Stimulated activated CD4-positive, alpha-beta T cell treated with anti-CD3 and anti-CD28 coated beads, Interleukin-2, amount 100 ng/mL, for 4 hours (primary cell): ENCODE measurements at places on chromosomes 3 and 15.
A peak's percentile ranks its signal among the peaks of the same experiment; 100 is the strongest.

- DNase-seq: no peak
Measured at GRCh38 chr3:124453189-124453588, 277.1 kb upstream of the UMPS start.

DNA sequence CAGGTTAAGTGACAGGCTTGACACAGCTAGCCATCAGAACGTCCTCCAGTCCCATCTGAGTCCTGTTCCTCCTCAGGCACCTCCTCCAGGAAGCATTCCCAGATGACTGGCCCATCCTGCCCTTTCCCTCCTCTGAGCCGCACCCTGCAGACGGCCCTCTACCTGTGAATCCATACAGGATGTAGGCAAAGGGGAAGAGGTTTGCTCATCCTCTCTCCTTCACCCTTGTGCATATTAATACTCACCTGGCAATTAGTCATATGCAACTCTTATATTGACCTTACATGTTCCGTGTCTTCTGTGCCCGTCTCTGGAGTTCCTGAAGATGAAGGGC, 61.9 kb downstream of the SMAD3 start:
- no peak for DNase-seq

DNA sequence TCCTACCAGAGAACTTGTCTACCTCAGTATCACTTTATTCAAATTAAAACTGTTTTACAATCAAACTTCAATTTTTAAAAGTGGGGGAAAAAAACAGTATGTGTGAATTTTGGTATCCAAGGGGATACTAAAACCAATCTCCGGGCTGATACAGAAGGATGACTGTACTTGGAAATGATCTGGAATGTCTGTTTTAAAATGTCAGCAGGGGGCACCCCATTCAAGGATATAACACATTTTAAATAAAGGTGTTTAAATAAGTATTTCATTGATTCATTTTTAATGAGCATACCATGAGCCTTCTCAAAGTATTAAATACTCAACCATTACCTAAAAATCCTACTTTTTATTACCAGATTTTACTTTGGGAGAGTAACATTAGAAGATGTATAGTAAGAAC, 67.9 kb downstream of the ULK4 start:
- DNase-seq: no peak

- DNase-seq: no peak
Measured at GRCh38 chr3:46183330-46183729, 24.8 kb downstream of the CCR1 start.

- DNase-seq: no peak
Measured at GRCh38 chr15:65730549-65731172, 61.4 kb downstream of the DENND4A start.

DNA sequence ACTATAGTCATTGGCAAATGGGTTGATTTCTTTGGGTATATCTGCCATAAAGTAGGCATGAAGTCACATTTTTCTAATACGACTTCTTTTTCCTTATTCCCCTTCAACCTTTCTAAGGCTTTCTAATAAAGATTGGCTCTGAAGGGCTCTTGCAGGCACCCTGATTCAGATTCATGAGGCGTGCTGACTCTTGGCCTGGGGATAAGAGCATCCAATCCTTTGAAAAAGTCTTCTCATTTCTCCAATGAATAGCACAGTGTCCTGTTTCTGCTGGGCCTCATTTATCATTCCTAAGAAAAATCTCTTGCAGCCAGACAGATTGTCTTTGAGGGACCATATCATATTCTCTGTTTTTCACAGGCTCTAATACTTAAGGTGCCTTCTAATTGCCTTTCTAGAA, 32.3 kb upstream of the BNIP2 start:
- DNase-seq: no peak

GRCh38 chr3:101096444-101096843, 103.2 kb upstream of the ABI3BP start:
- DNase-seq: no peak

GRCh38 chr3:12557473-12558100, 700 bp downstream of the MKRN2 start:
- no peak for DNase-seq

GRCh38 chr15:35605764-35606449, 59.9 kb upstream of the DPH6 start:
- no peak for DNase-seq

GRCh38 chr15:40991355-40991754, 38.1 kb downstream of the CHAC1 start:
- no peak for DNase-seq

DNA sequence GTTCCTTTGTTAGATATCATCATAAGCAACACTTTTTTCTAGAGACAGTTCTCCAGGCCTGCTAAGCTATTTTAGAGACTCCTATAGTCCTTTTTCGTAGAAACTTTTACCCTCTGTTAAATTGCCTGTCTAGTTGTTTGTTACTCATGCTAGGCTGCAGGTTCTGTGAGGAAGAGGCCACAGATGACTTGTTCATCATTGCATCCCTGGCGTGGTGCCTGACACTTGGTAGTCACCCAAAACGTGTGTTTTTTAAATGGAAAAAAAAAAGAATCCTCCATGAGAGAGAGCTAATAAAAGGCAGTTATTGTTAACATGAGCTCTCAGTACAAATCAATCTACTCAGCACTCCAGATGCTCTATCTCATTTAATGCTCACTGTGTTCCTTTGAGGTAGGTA, 35.1 kb downstream of the CCDC54 start:
- DNase-seq: no peak

DNA sequence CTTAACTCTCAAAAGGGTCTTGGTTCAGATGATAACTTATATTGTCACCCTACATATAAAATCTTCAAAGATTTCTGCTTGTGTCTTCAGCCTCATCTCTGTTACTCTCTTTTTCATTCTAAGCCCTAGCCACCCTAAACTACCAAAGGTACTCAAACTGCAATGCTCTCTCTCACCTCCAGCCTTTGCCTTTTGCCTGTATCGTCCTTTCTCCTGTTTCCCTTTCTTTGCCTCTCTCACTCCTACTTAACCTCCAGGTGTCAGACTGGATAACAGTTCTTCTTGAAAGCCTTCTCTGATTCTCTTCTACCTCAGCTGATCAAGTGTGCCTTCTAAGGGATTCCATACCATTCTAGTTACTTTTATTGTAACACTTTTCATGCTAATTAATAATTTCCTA, 149.8 kb downstream of the SERPINI1 start:
- DNase-seq: no peak

- DNase-seq: no peak
Measured at GRCh38 chr3:118587037-118587741, 447.5 kb downstream of the IGSF11 start.

- DNase-seq: peak; percentile 32
Measured at GRCh38 chr15:24772686-24773373, 97.3 kb downstream of the NPAP1 start.

DNA sequence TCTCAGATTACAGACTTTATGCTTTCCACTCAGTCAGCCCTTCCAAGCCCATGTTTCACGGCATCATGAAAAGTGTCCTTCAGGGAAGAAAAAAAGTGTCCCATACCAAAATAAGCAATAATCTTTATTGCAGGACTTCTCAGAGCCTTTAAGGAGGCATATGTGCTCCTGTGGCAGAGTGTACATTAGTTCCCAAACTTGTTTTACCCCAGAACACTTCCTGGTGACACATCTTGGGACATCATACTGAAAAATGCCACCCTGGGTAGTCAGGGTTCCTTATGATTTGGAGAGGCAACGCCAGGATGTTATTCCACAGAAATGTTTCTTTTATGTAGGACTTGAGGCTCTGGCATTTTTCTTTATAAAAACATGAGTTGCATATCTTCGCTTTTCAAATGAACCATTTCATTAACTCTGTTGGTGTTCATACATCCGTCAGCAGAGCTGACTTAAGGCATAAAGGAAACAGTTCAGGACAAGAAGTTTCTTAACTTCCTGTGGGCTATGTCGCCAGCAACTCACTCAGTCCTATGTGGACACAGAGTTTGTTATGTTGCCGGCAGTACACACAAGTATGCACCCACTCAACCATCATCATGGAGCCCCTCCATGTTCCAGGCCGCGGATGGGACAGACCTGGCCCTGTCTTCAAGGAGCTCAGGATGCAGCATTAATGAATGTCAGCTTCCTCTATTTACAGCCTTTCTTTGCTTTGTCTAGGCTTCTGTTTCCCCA, 63.8 kb downstream of the CASR start:
- DNase-seq: no peak

DNA sequence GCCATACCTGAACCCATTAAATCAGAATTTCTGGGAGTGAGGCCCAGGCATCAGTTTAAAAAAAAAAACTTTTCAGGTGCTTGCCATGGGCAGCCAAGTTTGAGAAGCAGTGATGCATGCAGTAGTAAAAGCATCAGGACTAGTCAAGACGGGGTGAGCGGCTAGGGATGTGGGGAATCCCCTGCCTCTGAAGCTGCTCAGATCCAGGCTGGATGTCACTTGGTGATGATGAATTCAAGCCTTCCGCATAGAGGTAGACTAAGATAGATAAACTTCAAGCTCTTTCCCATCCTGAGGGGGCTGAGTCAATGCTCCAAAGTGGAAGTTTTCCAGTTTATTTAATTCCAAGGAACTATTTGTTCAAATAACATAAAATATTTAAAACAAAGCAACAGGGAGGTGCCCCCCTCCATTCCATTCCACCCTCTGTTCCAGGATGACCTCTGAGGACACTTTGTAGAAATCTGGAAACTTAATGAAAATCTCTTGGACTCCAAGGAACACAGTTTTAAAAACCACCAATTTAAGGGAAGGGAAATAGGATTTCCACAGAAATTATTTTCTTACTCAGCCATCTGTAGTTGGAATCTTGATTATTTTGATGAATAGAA, 100.4 kb upstream of the NR2E3 start:
- DNase-seq: no peak

DNA sequence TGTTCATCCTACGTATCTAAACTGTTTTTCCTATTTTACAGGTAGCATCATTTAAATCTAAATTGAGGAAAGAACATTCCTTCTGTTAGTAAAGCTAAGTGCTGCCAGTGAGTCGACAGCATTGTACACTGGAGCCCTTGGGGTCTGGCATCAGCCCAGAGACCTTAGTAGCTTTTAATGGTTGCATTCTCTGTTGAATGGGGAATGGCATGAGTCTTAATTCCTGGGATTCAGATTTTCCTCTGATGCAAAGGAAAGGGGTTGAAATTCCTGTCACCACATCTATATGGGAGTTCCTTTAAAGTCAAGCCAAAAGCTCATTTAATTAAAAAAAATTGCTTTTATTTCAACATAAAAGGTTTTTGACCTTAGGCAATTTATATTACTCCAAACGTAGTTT, 148.4 kb upstream of the GBE1 start:
- DNase-seq: no peak

- peak; percentile 38 for DNase-seq
Measured at GRCh38 chr3:189355481-189356201, 183.9 kb downstream of the TPRG1 start.

DNA sequence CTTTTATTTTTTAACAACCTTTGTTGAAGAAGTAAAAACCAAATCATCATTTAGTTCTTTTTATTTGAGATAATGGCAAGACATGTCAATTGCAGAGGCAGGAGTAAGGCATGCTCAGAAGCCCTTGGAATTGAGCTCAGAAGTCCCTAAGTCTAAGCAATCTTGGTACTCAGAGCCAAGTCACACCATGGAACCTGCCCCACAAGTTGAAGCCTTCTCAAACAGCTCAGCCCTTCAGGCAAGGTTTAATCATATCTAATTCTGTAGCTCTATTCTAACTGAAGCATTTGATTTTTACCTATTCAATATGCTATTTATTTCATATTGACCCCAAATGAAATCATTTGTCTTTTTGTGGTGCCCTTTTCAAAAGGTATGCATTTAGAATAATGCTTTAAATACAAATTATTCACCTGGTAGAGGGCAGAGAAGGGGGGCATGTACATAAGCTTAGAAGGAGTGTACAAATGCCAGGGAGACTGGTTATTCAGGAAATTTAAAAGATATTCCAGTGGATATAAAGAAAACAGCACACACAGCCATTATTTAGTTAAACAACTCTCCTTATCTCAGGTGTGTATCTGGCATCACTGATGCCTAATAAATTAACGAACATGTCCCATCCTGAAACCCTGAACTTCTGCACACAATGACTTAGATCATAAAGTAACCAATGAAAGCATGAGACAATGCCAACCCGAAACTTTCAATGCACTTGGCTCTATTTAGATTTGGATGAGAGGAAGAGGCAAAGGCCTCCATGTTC, 26.2 kb upstream of the TOP2B start:
- DNase-seq: no peak

DNA sequence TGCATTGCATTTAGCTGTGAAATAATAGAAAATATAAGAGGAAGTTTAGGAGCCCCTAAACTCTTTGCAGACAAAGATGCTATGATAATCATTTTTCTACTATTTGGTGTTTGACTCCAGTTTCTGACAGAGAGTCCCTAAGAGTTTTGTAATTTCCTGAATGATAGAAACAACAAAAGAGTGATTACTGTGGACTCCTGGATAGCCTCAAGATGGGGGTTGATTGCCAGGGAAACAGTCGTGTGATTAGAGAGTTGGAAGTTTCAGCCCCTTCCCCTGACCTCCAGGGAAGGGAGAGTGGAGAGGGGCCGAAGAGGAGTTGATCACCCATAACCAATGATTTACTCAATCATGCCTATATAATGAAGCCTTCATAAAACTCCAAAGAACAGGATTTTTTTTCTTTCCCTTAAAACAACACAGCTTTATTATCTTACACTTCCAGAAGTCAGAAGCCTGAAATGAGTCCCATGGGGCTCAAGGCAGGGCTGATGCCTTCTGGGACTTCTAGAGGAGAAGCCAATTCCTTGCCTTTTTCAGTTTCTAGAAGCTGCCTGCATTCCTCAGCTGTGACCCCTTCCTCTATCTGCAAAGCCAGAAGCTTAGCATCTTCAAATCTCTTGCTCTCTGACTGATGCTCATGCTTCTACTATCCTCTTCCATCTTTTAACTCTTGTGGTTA, 292.3 kb upstream of the ZPLD1 start:
- DNase-seq: no peak

DNA sequence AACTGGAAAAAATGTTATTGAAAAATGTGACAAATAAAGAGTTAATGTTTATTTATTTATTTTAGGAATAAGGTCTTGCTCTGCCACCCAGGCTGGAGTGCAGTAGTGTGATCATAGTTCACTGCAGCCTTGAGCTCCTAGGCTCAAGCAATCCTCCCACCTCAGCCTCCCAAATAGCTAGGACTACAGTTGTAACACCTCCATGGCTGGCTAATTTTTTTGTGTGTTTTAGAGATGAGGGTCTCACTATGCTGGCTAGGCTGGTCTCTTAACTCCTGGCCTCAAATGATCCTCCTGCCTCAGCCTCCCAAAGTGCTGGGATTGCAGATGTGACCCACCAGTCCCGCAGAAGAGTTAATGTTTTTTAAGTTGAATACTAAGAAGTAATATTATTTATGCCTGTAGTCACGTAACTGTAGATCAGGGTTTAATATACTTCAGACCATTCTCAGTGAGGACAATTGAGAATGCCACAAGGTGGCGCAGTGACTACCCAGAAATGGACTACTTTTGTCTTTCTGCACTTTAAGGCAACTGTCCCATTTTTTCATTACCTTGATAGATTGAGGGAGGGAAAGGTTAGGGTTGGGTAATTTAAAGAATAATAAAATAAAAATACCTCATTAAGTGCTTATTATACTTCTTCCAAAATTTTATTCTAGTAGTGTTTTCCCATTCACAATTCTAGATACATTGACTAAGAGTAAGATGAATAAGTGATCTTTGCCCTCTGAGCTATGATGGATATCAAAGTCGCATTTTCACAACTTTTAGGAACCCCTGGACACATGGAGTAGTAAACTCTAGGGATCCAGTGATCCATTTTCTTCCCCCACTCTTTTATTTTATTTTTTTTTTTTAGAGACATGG, 6.0 kb downstream of the MUC13 start:
- DNase-seq: peak; percentile 43
